ENCODE measurements at places on chromosomes 12 and 14.

GRCh38 chr14:64845878-64846277 is 33.8 kb downstream of the SPTB start:
- no peak for DNase-seq

DNA sequence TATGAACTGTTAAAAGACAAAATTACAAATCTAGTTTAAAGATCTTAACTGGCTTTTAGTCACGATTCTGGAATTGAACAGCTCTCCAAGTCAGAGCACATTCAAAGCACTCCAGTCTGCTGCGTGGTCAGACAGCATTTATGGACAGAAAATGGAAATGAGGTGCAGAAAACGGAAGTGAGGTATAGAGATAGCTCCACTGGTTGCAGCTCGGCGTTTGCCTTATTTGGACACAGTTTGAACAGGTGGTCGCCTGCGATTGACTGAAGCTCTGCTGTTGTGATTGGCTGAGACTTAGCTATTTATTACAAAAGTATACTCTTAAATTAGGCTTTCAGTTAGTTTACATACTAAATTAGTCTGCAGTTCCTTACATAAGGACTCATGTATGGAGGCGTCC is 28.3 kb downstream of the TRIM9 start:
- DNase-seq = no peak

- DNase-seq = no peak
Observed at GRCh38 chr14:75432411-75432810, 4.6 kb downstream of the JDP2 start.

- no peak for DNase-seq
Observed at GRCh38 chr12:127245437-127245836, 1021.5 kb upstream of the TMEM132C start.

DNA sequence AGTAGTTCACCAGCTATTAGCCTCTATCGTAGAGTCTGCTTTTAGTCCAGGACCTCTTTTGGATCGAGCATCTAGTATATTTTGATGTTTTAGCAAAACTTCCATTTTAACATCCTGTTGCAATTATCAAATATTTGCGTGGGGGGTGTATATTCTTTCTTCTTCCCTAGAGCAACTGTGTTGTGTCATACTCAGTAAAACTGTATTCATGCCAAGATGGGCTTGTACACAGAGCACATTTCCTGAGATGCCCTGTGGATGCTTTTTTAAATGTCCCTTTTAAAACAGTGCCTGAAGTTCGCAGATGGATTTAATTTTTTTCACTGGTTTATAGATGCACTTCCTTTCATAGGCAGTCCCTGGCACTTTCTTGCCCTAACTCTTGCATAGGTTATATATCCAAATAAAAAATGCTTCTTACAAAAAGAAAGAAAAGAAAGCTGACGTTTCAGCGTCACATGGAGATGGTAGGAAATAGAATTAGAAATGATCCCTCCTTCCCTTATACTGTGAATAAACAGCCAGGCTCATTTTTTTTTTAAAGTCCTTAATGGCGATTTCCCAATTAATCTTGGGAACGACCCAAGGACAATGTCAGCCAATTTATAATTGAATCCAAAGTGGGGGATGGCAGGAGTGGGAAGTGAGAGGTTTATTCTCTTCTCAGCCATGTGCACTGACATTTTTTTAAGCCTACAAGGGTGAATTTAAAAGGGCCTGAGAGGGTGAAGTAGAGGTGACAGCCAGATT is 247.0 kb downstream of the SLC41A2 start:
- no peak for DNase-seq

GRCh38 chr12:54437243-54437642 is 18.2 kb upstream of the ITGA5 start:
- DNase-seq = no peak

DNA sequence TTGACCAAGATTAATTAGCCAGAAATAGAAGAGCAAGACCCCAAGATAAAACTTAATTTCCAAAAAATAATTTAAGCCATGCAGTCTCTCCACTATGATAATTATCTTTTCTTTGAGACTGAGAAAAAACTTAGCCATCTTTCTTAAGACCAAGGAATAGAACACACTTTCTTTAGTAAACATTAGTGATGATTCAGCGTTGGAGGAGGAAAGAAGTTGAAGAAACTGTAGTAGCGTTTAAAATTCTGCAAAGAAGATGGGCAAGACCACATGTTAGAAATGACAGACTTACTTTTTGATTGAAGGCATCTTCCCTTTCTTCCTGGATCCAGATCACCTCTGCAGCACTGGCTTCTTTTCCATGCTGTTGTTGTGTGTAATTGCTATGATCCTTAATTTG is 124.8 kb upstream of the RASSF8 start:
- DNase-seq = no peak

GRCh38 chr14:106318700-106319099 is 792.3 kb downstream of the TMEM121 start:
- DNase-seq = peak; percentile 51

GRCh38 chr14:35296545-35296944 is 4.4 kb downstream of the PSMA6 start:
- DNase-seq = no peak

DNA sequence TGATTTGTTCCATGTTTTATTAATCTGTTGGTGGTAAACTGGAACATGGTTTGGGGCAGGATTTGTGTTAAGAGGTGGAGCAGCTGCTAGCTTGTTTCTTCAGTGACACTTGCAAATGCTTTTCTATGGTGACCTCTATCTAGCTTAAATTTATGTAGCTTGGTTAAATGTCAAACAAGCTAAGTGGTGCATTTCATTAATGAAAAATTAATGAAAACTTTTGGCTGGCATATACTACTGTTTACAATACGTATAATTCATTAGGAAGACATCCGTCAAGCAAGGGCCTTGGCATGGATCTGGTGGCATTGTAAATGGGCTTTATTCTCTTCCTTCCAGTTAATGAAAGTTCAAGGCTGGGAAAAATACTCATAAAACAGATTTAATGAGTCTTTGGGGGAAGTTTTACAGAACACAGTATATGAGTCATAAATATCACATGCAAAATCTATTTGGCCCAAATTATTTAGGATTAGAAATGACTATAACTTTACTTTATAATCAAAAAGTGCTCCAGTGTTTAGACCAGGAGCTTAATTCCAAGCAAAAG is 807.7 kb upstream of the SEL1L start:
- no peak for DNase-seq

- DNase-seq = no peak
Observed at GRCh38 chr14:52333108-52333507, 19.0 kb downstream of the PTGER2 start.

DNA sequence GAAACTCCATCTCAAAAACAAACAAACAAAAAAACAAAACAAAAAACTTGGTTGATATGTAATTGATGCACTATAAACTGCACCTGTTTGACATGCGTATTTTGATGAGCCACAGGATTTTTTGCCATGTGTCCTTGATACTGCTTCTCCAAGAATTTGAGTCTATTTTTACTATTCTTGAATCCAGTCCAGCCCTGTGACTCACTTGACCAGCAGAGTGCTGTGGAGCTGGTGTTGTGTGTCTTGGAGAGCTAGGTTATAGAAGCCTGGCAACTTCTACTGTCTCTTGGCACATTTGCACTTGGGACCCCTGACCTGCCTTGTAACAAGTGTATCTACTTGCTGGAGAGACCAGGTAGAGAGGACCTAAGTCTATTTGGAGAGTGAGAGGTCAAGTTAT is 52.0 kb downstream of the KLRG1 start:
- no peak for DNase-seq

- DNase-seq = no peak
Observed at GRCh38 chr12:39235990-39236767, 206.7 kb downstream of the KIF21A start.

- no peak for DNase-seq
Observed at GRCh38 chr12:98127336-98127679, 388.1 kb upstream of the TMPO start.

DNA sequence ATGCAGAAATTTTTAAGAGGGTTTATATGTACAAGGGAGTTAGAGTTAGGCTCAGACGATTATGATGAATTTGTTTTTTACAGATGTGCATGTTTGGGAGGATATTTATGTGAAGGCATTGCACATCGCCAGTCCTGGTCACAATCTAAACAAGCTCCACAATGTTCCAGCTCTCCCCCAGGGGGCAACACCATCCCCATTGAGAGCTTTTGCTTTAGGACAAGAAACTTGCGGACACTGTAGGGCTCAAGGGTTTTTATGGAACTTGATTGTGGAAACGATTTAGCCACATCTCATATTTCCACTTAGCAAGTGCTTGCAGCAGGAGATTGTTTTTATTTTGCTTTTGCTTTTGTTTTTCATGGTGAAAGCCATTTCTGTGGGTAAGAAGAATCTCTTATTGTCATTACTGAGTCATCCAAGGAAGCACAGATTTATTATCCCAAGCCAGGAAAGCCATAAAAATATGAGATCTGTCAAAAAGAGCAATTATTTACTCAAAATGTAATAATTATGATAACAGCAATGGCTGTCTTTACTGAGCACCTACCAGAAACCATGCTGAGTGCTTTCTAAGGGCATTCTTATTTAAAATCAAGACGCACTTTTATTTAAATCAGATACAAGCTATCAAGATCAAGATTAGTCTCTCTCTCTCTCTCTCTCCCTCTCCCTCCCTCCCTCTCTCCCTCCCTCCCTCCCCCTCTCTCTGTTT is 276.7 kb upstream of the SRRM4 start:
- no peak for DNase-seq

Measured in CD4-positive, alpha-beta T cell treated with Interleukin-4 for 1 hour (primary cell).